HFFc6 (cell line): ENCODE measurements at places on chromosomes 3 and 15.

DNA sequence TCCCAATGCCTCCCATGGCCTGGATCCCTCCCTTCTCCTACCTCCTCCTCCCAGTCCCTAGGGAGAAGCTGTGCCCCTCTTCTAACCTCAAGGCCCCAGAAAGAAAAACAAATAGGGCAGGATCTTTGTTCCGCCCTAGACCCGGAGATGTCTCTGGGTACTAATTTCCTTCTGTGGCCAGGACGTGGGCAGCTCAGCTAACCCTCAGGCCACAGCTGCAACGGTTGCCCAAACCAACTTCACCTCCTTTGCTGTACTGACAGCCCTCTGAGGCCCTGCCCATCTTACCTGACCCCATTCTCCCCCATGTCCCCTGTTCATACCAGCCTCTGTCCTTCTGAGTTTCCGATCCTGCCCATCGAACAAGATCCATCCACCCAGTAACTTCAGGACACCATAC is 70.7 kb downstream of the SRGAP3 start:
- DNase-seq, result no peak

DNA sequence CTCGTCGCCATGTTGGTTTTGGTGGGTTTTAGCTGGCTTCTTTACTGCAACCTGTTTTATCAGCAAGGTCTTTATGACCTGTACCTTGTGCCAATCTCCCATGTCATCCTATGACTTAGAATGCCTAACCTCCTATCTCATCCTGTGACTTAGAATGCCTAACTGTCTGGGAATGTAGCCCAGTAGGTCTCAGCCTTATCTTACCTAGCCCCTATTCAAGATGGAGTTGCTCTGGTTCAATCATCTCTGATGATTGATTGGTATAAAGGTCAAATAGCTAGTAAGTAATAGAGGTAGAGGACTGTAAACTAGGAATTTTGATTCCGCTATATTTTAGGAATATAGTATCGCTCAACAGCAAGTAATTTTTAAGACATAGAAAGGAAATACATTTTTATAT is 1.3 kb upstream of the ACKR2 start:
- DNase-seq, result no peak

GRCh38 chr15:48395521-48396011 is 64.3 kb downstream of the DUT start:
- peak; percentile 90 for DNase-seq

DNA sequence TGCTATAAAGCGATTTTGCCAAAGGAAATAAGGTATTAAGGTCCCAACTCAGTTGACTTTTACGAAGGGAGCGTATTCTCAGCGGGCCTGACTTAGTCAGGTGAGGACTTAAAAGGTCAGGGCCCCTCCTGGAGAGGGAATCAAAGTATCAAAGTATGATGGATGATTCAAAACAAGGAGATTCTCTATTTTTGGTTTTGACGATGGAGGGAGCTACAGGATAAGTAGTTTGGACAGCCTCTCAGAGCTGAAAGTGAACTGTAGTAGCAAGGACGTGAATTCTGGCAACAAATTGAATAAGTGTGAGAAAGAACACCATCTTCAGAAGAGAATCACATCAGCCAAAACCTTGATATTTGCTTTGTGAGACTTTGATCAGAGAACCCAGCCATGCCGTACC is 1186.5 kb downstream of the SI start:
- DNase-seq, result no peak

- DNase-seq, result peak; percentile 55
Observed at GRCh38 chr15:49145651-49146609, 9.5 kb downstream of the COPS2 start.

DNA sequence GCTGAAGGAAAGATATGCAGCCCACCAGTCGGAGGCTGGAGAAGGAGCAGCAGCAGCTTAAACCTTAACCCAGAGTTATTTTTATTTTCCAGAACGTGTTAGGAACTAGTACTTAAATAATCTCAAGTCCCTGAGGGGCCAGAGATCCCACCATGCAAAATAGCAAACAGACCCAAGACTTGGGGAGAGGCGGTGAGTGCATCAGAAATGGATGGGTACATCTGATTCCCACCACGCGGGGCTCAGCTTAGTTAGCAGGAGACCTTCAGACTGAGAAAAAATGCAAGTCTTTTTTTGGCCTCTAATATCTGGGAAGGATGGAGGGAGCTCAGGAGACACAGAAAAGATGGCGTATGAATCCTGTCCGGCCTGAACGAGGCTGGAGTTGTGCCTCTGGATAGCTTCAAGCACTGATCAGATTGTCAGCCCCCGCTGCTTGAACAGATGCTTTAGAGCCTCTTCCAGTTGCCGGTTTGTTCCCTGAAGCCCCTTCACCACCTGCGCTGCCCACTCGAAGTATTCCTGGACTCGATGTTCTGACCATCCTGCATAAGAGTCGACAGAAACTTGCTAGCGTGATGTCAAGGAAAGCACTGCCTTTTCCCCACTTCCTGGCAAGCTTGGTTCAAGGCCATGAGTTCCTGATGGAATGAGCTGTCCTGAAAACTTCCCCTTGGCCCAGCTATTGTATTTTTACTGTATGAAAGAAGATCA is 1.3 kb downstream of the HDDC3 start:
- no peak for DNase-seq

DNA sequence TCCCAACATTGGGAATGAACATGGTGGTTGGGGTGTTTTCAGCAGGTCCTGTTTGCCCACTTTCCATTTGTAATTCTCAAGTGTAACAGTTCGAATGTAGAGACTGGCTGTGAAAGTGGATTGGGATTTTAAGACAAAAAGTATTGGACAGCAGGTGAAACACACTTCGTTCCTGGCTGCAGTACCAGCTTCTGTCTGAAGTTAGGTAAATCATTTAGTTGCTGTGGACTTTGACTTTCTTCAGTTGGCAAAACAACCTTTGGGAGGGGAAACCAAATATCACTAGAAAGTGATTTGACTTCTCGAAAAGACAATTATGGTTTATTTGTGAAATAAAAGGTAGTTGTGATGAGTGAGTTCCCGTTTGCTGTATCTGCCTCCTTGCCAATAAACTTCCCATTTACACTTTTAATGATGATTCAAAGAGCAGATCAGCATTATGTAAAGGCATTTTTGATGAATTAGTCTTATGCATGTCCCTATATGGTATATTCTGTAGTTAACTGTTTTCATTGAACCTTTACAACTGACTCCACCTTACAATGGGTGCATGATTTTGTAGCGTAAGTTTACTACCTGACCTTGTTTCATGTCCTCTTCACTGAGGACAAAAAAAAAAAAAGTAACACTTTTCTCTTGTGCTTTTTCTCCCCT is 34.0 kb downstream of the FNDC3B start:
- DNase-seq, result no peak

GRCh38 chr15:75454471-75455378 is 3.2 kb upstream of the SIN3A start:
- peak; percentile 42 for DNase-seq

DNA sequence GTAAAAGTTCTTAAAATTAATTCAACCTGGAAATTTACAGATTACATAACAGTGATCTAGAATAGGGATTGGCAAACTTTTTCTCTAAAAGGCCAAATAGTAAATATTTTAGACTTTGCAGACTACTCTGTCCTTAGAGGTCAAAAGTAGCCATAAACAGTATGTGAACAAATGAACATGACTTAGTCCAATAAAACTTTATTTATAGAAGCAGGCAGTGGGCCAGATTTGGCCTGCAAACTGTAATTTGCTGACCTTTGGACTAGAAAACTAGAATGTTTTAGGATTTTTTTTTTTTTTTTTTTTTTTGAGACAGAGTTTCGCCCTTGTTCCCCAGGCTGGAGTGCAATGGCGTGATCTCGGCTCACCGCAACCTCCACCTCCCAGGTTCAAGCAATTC is 12.1 kb downstream of the SENP8 start:
- no peak for DNase-seq

- no peak for DNase-seq
Observed at GRCh38 chr3:87949189-87949878, 109.5 kb downstream of the CGGBP1 start.

- no peak for DNase-seq
Observed at GRCh38 chr15:79315623-79316328, 4.9 kb downstream of the TMED3 start.

- DNase-seq, result no peak
Observed at GRCh38 chr3:130636480-130637234, 110.0 kb downstream of the PIK3R4 start.

GRCh38 chr15:64024172-64025050 is 21.9 kb downstream of the DAPK2 start:
- no peak for DNase-seq

- no peak for DNase-seq
Observed at GRCh38 chr3:188279502-188280335, 125.8 kb downstream of the LPP start.

DNA sequence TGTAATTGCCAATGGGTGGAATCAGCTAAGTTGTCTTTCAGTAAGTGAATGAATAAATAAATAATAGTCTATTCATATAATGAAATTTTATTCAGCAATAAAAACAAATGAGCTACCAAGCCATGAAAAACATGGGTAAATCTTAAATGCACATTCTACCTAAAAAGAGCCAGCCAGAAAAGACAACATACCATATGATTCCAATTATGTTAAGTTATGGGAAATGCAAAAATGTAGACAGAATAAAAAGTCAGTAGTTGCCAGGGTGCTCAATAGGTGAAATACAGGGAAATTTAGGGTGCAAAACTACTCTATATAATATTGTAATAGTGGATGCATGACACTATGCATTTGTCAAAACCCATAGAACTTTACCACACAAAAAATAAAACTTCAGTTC is 277.2 kb upstream of the EPHA6 start:
- DNase-seq, result no peak

- no peak for DNase-seq
Observed at GRCh38 chr15:38243278-38244055, 9.2 kb upstream of the SPRED1 start.

GRCh38 chr15:63071288-63071909 is 28.9 kb downstream of the TPM1 start:
- DNase-seq, result no peak

- DNase-seq, result peak; percentile 61
Observed at GRCh38 chr15:69388260-69388705, 25.9 kb upstream of the KIF23 start.

DNA sequence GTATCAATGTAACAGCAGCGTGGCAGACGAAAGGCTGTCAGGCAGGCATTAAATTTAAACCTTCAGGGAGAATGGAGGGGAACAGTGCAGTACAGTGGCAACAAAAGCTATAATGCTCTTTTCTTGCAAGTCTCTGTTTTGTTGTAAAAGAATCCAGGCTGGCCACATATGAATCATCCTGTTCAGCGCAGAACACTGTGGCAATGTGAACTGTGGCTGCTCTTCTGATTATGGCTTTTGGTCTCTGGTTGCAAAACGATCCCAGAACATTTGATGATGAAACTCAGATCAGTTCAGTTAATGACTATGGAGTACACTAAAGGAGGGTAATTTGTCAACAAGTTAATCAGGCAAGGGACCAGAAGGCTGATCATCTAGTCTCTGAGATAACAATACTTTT is 219.7 kb upstream of the SGO1 start:
- peak; percentile 13 for DNase-seq

DNA sequence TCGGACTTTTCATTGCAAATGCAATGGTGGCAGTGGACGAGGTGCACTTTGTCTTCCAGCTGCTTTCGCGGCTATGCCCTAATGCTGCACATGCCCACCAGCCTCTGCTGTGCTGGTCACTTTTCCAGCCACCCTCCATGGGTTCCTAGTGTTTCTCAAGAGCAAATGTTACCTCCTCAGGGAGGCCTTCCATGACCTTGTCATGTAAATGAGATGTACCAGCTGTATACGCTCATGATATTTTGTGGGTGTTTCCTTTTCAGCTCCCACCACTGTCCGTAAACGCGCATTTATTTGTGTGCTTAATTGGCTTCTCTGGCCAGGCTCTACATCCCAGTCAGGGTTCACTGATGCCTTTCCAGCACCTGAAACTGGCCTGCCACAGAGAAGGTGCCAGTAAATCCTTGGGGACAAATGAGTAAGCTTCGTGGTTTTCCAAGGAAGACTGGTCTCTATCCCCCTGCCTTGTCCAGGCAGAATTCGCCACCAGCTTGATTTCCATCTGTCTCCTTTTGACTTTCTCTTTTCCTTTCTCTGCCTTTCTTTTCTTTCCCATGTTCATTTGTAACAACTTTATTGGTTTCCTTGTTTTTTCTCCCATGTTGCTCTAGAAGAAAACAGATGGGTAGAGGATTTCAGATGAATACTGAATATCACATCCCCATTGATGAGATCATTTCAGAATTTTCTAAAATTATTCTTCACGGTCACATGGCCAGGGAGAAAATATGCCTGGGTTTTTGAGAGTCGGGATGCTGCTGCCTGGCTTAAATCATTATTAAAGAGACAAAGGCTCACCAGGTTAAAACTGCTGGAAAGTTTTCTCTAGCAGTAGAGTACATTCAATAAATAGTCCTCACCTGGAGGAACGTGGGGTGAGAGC is 82.5 kb downstream of the CHST2 start:
- DNase-seq, result no peak

GRCh38 chr3:32384938-32385337 is 6.7 kb upstream of the CMTM7 start:
- no peak for DNase-seq

GRCh38 chr3:20056725-20057611 is 16.7 kb downstream of the KAT2B start:
- DNase-seq, result peak; percentile 89

GRCh38 chr3:94272016-94272415 is 209.2 kb downstream of the NSUN3 start:
- DNase-seq, result no peak

DNA sequence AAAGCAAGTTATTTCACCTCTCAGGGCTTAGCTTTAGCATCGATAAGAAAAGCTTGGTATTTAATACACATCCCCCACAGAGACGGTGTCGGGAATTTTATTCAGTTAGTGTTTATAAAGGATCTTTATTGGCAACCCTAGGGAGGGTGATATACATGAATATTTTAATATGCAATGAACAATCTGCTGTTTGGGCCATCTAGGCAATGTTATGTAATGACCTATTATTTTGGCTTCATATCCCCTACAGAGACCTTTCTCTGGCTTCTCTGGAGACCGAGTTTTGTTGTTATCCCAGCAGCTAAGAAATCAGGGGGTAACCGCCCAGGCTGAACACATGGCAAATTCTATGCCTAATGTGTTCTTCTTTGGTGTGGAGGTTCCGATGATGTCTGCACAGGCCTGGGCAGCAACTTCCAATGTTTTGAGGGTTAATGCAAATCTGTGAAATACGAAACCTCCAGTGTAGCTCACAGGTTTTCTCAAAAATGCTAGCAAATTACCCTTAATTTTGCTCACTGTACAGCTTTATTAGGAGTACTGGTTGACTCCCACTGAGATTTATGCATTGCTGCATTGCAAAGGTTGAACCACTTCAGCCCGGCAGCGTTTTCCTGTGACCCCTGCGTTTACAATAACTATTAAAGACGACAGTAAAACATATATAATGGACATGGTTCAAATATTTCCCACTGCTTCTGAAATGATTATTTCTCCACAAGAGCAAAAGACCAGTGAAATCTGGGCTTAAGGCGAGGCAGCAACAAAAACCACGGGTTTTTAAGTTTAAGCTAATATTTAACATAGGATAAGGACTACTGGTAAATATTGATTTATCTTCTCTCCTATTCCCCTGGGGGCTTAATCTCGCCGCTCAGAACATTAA is 298.3 kb upstream of the NR2E3 start:
- no peak for DNase-seq

GRCh38 chr3:171356251-171356650 is 104.0 kb downstream of the TNIK start:
- no peak for DNase-seq

- DNase-seq, result peak; percentile 100
Observed at GRCh38 chr3:27533718-27534573, 49.8 kb upstream of the SLC4A7 start.
